ENCODE measurements at places on chromosomes 3 and 15.

DNA sequence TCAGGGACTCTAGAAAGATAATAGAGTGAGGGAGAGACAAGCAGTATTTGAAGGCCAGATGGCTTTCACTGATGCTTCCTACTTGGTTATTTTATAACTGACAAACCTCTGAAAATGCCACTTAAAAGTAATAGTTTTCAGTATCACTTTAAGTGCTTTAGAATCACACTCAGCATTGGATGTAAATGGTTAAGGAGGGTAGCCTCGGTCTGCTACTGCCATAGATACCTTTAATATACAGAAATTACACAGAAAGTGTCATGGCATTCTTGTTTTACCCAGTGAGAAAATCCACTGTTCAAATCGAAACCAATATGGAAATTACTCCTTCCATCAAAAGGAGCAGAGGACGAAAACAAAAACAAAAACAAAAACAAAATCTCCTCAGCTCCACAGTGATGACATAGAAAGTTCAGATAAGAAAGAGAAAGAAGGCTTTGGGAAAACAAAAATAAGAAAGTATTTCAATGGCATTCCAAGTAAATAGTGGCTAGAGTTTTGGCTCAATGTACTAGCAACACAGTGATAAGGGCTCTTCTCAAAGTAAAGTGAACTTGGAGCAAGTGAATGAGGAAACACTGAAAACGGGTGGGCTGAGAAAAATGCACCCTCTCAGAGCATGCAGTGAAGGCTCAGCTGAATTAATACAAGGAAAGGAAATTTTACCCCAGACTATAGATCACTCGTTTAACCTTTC, 43.2 kb upstream of the CD47 start:
- DNase-seq, result no peak

GRCh38 chr3:31531452-31531991, 1.2 kb upstream of the STT3B start:
- DNase-seq, result no peak

GRCh38 chr3:197686899-197687298, 49.8 kb downstream of the RUBCN start:
- DNase-seq, result no peak

- DNase-seq, result no peak
Measured at GRCh38 chr3:99952306-99952705, 134.6 kb downstream of the CMSS1 start.

GRCh38 chr15:77834276-77834990, 201.7 kb upstream of the LINGO1 start:
- no peak for DNase-seq

DNA sequence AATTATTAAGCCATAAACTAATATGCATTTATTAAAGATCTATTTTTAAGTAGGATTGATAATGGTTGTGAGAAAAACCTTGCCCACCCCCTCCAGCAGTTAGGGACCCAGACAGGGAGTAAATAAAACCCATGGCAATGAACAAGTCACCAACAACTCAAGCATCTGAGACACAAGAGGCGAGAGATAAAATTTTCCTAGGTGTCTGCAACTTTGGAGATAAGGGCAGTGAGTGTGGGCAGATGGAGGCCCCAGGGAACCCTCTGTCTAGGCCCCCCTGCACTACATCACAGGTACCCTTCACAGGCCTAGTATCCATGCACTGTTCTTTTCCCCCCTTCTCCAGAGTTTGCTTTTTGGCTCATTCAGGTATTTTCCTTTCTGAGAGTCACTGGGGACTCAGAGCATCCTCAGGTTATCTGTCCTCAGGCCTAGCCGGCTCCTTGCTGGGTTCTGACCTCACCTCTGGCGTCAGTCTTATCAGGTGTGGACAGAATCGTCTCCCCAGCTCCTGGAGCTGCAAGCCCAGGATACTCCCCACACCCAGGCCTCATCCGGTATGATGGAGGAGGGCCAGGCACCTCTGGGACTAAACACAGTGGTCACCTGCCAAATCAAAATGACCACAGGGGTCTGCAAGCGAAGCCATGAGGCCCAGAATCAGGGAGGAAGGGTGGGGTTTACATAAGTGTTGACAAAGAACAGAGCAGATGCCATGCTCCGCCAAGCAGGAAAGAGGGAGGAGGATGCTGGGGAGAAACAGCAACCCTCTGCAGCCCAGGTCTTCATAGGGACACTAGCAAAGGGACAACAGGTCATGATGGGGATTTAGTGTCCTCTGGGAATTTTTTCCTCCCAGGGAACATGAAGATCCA, 50.4 kb downstream of the CCNL1 start:
- DNase-seq, result no peak

GRCh38 chr3:116032176-116032575, 408.9 kb downstream of the GAP43 start:
- DNase-seq, result no peak

DNA sequence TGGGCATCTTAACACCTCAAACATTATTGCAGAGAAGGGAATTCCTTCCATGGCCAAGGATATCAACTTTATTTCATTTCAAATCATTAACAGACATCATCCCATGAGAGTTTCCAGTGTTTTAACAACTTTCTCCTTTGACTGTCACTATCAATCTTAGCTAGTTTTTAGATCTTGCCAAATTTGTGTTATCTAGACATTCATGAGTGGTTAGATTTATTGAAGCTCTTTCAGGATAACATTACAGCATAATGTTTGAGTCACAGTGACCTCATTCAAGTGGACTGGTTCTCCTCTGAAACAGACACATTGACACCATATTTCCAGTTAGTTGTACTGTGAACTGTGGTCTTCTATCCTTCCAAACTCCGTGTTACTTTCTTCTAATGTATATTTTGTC, 8.6 kb upstream of the TNFAIP8L3 start:
- no peak for DNase-seq

- DNase-seq, result no peak
Measured at GRCh38 chr3:73036694-73037591, 24.5 kb upstream of the EBLN2 start.

- peak; percentile 55 for DNase-seq
Measured at GRCh38 chr3:161409069-161409468, 37.8 kb upstream of the SPTSSB start.

- DNase-seq, result no peak
Measured at GRCh38 chr3:73024836-73025235, 28.2 kb downstream of the PPP4R2 start.

DNA sequence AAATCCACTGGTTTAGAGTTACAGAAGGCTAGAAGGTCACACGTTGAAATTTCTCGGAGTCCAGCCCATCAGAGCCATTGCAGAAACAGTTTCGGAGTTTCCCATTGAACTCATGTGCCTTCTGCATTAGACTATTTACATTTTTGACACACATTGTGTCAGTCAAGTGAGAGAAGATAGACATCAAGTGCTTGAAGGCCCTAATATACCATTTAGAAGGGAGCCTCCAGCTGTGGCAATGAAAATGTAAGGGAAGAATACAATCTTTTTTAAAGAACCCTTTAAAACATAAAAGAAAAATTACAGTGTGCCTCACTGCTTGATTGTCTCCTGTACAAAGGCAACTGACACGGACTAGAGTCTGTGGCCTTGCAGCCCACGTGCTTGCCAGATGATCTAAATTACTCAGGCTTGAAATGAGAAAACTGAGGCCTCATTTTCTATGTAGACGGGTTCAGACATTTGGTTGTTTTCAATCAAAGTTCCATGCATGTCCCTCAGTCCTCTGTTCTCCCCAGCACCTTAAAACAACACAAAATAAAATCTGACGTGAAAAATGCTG, 650.5 kb downstream of the ROBO2 start:
- no peak for DNase-seq

- no peak for DNase-seq
Measured at GRCh38 chr15:69743091-69743490, 290.5 kb downstream of the RPLP1 start.

GRCh38 chr3:19598870-19599269, 335.1 kb downstream of the EFHB start:
- no peak for DNase-seq

DNA sequence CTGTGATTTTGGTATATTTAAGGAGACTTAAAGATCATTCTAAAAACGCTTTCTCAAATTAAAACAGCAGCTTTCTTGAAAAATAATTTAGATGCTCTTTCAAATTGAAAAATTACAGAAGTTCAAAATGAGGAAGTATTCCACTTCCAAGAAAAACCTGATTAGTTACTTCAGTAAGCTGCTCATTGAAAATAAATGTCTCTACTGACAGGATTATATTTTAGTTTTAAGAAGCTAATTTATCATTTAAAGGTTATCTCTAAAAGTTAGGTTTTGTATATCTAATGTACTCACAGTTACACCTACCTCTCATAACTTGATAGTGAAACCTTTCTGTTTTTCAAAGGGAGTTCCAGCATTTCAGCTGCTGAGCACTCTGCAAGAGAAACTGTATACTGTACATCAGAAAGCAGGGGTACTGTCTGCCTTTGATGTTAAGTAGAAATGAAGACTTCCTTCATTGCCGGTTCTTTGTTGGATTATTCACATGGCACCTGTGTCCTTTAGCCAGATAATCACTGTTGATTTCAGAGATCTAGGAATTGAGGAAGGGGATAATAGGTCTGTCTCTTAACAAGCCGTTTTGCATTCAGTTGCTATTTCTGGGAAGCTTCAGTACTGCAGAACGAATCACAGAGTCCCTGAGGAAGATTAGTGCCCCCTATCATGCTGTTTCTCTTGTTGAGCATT, 161.6 kb downstream of the TCF12 start:
- no peak for DNase-seq

DNA sequence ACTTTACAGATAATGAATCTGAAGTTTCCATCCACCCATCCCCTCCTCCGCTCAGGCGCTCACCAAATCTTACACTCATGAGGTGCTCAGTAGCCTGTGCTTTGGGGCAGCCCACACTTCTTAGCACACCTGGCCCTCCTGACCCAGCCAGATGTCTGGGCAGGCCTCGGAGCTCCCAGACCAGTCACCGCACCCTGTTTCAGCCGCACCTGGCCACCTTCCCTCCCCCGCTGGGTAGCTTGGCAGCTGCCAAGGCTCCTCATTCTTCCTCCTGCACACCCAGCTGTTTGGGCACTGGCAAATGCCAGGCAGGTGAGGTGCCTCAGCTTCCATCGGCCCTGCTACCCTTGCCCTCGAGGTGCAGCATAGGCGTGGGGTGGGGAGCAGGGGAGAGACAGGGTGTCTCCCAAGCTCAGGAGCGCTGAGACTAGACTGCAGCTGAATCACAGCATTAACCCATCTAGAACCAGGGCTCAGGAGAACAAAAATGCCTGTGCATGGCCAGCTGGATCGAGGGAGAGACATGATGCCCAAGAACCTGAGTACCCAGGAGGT, 45.8 kb downstream of the CDC25A start:
- no peak for DNase-seq

GRCh38 chr15:41779662-41780157, 5.4 kb downstream of the MAPKBP1 start:
- DNase-seq, result no peak

DNA sequence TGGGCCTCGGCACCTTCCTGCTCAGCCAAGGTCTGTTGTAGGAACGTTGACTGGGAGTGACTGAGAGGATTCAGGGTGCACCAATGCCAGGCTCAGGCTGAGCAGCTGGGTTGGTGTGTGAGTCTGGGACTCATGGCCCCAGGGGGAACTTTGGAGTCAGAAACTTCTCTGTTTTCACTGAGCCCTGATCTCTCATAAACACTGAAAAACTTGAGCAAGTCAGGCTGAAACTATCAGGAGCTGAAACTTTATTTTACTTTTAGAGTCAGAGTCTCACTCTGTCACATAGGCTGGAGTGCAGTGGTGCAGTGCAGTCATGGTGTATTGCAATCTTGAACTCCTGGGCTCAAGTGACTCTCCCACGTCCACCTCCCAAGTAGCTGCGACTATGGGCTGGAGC, 3.0 kb downstream of the TRAK1 start:
- DNase-seq, result no peak

GRCh38 chr3:30307372-30307950, 298.9 kb upstream of the TGFBR2 start:
- DNase-seq, result no peak

GRCh38 chr15:98733098-98733497, 84.8 kb downstream of the IGF1R start:
- DNase-seq, result no peak

GRCh38 chr3:136819392-136819730, 435 bp downstream of the SLC35G2 start:
- DNase-seq, result no peak

DNA sequence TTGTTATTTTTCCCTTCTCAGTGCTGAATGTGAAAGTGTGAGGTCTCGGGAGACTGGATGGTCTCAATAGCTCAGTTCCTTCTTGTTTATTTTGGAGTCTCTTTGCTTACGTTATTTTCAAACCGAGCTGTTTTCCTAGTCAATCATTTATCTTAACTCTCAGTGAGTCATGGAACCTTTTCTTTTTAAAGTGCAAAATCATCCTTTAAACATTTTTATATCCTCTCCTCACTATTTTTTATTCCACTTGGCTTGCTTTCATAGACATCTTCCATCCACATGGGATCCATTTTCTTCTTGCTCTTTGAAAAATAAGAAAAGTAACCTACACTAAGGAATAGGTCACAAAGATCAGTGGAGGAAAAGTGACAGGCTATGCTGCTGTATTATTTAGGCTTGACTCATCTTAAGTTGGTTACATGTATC, 497.8 kb downstream of the NAALADL2 start:
- no peak for DNase-seq

DNA sequence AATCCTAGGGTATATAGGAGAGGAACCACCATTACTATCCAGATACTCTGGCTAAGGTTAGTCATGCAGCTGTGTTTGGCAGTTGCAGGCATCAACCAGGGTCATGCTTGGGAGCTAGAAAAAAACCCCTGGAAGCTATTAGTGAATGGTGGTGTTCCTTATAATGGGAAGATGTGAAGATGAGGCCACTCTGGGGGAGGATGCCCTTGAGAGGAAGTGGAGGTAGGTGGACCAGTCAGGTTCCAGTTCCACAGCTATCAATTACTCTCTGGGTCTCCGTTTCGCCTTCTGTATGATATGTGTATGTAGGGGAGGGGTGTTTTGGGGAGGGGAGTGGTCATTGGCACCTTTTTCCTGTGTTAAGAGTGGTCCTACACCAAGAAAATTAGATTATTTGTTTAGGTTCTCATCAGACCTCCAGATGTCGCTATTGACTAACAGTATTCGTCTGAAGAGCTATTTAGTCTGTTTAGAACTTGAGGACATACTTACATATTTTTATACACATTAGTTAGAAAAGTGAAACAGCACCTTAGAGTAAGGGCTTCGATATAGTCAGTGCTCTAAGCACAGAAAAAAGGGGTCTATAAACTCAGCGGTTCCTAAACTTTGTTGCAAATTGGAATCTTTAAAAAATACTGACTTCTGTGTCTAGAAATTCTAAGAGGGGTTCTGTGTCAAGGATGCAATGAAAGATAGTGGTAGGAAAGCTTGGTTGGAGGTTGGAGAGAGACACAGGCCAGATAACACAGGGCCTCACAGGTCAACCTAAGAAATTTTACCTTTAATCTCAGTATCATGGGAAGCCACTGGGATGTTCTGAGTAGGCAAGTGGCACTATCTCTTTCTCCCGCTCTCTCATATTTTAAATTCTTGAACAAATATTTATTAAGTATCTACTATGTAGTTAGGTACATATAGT, 9.1 kb upstream of the HPS3 start:
- DNase-seq, result no peak

All from CD4-positive, alpha-beta T cell treated with Interleukin-1 beta for 1 hour (primary cell).